ENCODE measurements at places on chromosomes 11 and 22.
A peak's percentile ranks its signal among the peaks of the same experiment; 100 is the strongest.

GRCh38 chr11:64362339-64362738 is 3.4 kb downstream of the RPS6KA4 start:
- no peak for DNase-seq

DNA sequence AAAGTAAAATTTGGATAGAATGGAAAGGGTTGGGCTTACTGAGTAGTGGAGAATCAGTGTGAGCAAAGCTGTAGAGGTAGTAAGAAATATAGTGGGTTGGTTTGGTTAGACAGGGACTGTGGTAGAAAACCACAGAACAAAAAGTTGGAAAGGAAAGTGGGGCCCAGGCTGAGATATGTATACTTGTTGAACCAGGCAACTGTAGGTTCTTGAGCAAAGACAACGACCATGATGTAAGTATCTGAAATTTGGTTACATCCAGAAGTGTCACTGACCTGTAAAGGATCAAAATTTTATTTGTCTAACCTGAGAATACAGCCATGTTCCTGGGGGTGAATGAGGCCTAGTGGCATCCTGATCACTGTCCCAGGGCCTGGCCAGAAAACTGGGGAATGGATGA is 114.1 kb downstream of the STIM1 start:
- no peak for DNase-seq

DNA sequence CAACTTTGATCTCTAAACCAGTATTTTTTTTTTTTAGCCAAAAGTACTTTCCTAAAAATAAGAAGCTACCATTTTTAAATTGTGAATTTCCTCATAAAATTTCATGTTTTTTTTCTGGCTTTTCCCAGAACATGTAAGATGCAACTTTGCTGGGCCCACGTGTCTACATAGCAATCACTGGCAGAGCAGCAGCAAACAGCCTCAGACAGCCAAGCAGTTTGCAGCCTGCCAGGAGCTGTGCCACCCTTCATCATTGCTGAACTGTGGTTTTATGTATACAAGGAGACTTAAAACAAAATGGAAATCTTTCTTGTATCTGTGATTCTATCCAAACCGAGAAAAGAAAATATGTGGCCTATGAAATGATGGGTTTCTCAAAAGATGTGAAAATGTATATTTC is 110.2 kb downstream of the GRIA4 start:
- no peak for DNase-seq

- DNase-seq: no peak
Observed at GRCh38 chr11:67614730-67615714, 8.3 kb downstream of the NDUFV1 start.

- no peak for DNase-seq
Observed at GRCh38 chr11:126172596-126173038, 38.8 kb downstream of the RPUSD4 start.

GRCh38 chr11:119406005-119406404 is 17.0 kb downstream of the THY1 start:
- DNase-seq: no peak

GRCh38 chr11:35387111-35387982 is 32.0 kb downstream of the SLC1A2 start:
- DNase-seq: no peak

GRCh38 chr22:45768490-45768889 is 96.9 kb downstream of the ATXN10 start:
- no peak for DNase-seq

DNA sequence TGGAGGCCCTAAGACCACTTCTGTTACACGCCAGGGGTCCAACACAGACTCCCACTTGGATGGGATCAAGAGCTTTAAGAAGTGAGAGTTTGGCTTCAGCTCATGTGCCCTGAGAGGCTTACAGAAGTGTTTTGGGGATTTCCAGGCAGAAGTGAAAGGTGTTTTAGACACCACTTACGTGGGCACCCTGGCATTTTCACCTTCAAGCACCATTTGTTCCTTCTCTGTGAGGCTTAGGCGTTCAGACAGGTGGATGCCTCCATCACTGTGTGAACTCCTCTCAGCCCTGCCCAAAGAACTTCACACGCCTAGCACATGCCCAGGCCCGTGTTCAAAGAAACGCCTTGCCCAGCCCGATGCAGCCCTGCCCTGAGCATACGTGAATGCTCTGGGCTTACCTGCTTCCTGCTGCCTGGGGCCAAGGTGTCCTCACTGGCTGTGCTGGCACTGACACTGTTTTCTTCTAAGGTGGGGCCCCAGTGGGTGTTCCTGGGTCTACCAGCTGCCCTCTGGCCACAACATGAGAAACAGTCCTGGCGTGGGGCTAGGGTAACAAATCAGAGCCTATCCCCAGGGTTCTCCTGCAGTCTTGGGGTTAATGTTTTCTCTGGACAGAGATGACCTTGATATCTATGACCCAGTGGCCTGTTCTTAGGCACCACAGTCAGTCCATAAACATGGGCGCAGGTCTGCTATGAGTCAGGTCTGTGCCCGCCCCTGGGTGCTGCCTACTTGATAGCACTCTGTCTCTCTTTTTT is 34.0 kb downstream of the AMPD3 start:
- no peak for DNase-seq

- DNase-seq: no peak
Observed at GRCh38 chr11:120141768-120142423, 4.0 kb upstream of the TRIM29 start.

- DNase-seq: no peak
Observed at GRCh38 chr11:93720522-93720921, 20.8 kb downstream of the TAF1D start.

- no peak for DNase-seq
Observed at GRCh38 chr22:32602154-32602553, 127.5 kb downstream of the FBXO7 start.

DNA sequence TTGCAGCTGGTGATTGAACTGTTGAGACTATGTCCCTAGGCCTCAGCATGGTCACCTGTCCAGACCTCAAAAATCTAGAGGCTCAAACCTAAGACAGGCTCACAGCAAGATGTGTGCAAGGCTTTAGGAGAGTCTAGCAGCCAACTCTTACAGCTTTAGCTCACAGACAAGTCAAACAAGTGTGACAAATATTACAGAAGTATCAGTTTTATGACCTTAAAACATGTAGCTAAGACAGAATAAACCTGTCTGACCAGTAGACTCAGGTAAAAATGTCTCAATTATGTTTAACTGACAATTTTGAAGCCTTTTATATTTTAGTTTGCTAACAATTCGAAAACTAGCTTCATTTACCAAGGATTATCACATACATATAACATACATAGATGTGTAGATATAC is 80.0 kb upstream of the HTATIP2 start:
- no peak for DNase-seq

GRCh38 chr11:117095284-117096161 is 2.7 kb downstream of the SIK3 start:
- DNase-seq: no peak

DNA sequence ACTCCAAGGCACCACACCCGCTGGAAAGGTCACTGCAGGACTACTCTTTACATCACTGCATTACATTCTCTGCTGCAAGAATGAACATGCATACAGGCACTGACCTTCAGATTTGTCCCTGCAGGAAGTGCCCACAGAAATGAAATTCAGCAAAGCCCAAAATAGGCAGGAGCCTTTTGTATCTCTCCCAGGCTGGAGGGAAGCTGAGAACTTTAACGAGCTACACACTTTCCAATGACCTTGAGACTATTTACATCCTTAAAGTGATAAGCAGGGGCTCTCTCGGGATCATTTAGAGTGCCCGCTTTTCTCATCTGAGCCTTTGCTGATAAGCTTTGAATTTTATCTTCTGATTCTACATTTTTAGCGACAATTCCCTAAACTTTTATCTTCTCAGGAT is 12.5 kb downstream of the FEZ1 start:
- DNase-seq: no peak

DNA sequence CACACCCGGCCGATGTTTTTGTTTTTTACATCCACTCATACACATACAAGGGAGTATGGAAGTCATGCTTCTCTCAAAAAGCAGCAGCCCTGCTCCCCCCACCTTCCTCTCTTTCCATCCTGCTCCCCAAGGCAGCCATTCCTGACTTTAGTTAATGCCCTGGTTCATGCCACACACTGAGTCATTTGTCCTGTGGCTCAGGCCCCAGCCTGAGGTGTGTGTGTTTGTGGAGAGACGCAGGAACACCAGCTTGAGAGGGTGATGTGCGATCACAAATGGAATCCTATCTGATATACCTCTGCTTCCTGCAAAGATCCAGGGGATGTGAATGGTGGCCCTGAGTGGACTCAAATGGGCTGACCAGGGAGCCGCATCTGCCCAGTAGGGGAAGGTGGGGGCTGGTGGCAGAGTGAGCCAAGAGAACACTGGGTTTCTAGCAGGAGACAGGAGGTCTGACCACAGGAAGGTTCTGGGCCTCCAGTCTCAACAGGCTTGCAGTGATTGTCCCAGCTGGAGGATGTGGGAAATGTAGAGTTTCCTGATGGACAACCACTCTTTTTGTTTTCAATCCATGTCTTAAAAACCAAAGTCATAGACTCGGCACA is 86.7 kb downstream of the OSBP2 start:
- DNase-seq: no peak

- no peak for DNase-seq
Observed at GRCh38 chr22:23816156-23816976, 22.4 kb downstream of the DERL3 start.

DNA sequence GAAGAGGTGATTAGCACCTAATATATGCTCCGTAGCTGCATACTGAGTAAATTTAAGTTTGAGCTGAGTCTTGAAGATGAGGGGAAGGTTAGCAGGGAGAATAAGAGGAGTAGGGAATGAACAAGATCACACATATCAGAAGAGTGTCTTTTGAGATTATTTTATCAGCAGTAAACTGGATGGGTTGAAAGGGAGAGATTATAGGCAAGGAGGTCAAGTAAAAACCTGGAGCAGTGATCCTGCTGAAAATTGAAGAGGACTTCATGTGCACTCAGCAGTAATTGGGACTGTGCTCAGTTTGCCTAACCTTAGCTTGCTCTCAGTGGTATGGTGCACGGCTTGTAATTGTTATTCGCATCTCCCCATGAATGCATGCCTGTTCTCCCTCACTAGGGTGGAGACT is 79.5 kb upstream of the PICALM start:
- no peak for DNase-seq

- DNase-seq: no peak
Observed at GRCh38 chr22:50118557-50119168, 28.9 kb downstream of the MOV10L1 start.

GRCh38 chr11:117070016-117070415 is 28.2 kb downstream of the SIK3 start:
- DNase-seq: no peak

- DNase-seq: no peak
Observed at GRCh38 chr11:109309153-109309552, 112.8 kb upstream of the C11orf87 start.

GRCh38 chr22:39439170-39439569 is 17.6 kb upstream of the MGAT3 start:
- DNase-seq: no peak

DNA sequence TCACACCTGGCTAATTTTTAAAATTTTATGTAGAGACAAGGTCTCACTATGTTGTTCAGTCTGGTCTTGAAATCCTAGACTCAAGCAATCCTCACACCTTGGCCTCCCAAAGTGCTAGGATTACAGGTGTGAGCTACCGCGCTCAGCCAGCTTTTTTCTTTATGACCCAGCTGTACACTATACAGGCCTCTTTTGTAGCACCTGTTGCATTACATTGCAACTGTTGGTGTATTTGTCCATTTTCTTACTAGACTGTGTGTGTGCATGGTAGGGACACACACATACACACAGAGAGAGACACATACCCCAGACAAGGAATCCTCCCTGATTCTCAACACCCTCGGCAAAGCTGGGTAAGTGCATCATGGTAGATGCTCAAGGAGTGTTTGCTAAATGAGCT is 61.7 kb downstream of the NAV2 start:
- DNase-seq: no peak

DNA sequence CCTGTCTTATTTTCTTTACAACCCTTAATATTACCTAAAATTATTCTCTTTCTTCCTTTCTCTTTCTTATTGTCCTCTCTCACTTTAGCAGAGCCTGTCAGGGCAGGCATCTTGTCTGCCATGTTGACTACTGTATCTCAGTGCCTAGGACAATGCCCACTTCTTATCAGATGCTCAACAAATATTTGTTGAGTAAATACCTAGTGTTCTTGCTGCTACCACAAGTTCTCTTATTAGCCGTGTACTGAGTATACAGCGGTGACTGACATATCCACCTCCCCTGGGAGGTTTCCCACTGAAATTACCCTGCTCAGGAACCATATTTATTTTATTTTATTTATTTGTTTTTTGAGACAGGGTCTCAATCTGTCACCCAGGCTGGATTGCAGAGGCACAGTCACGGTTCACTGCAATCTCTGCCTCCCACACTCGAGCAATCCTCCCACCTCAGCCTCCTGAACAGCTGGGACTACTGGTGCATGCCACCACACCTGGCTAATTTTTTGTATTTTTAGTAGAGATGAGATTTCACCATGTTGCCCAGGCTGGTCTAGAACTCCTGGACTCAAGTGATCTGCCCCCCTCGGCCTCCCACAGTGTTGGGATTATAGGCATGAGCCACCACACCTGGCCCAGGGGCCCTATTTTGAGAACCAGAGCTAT is 6.7 kb downstream of the HPX start:
- no peak for DNase-seq

DNA sequence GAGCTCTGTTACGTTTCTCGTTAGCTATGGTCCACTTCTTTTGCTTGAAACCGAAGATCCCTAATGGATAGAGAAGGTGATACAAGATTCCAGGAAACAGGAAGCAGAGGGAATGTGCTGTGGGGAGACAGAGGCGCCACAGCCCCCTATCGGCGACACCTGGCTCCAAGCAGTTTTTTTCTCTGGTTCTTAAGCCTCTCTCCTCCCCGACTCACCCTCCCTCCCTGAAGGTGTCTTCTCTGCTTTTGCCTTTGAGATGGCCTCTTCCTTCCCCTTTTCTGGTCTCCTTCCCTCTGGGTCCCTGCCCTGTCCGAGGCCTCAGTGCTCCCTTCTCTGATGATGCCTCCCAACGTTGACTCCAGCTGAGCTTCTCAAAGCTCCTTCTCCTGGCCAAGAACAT is 14.2 kb upstream of the APOBEC3A start:
- DNase-seq: no peak

- no peak for DNase-seq
Observed at GRCh38 chr22:25563761-25564319, 635 bp upstream of the GRK3 start.

DNA sequence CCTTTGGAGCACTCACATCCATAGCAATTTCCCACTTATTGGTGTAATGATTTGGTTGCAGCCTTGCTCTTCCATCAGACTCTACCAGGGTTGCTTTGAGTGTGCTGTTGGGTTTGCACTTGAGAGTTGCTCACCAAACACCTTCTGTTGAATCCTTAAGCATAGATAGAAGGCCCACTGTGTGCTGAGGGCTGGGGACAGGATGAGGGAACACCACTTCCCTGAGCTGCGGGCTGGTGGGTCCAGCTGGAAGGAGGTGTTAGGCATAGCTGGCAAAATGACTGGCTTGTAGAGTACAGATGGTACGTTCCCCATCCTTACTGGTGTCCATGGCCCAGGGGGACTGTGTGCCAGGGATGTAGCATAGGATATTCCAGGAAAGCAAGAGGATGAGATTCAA is 3.9 kb downstream of the PRDM11 start:
- DNase-seq: no peak

GRCh38 chr22:29301716-29302401 is 4.6 kb upstream of the GAS2L1 start:
- DNase-seq: no peak

GRCh38 chr11:118623269-118623655 is 15.8 kb downstream of the PHLDB1 start:
- DNase-seq: peak; percentile 76

All from NCI-H2081 treated with DMSO at 0.1 percent for 48 hours (cell line).